ENCODE measurements at places on chromosomes 12 and 14.
A peak's percentile ranks its signal among the peaks of the same experiment; 100 is the strongest.

DNA sequence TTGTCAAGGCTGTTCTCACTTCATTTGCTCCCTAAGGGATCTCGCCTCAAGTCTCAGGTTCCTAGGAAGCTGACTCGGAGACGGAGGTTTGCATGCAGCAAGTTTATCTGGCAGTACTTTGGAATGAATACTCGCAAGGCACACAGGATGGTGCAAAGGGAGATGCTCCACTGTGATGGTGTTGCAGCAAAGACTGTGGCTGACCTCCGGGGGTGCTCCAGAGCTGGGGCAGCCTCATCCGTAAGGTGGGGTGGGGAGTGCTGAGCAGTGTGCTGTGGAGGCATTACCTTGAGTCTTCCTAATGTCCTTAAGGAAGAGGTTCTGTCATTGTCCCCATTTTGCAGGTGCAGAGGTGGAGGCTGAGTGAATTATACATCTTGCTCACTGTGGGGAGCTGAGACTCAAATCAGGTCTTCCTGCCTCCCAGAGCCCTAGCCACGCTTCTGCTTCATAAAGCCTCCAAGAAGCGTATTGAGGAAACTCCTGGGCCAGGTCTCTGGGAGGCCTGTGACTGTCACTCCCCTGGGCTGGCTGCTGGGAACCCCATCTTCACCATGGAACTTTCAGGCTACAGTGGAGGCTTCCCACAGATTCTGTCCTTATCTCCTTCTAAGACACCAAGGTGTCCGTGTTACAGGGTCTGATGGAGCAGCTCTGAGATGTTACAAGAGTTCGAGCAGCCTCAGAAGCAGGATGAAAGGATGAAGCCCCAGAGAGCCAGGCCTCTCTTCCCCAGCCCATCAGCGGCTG lies 39.5 kb downstream of the GALNT16 start:
- no peak for DNase-seq

- DNase-seq, result no peak
Measured at GRCh38 chr14:32339188-32339587, 10.1 kb downstream of the AKAP6 start.

GRCh38 chr12:8697120-8697475 lies 693 bp upstream of the RIMKLB start:
- DNase-seq, result peak; percentile 79

GRCh38 chr12:25689996-25690501 lies 137.0 kb upstream of the LMNTD1 start:
- no peak for DNase-seq

GRCh38 chr14:64954491-64955240 lies 12.1 kb upstream of the GPX2 start:
- DNase-seq, result no peak

- peak; percentile 91 for DNase-seq
Measured at GRCh38 chr12:12837025-12837812, 24.1 kb downstream of the DDX47 start.

DNA sequence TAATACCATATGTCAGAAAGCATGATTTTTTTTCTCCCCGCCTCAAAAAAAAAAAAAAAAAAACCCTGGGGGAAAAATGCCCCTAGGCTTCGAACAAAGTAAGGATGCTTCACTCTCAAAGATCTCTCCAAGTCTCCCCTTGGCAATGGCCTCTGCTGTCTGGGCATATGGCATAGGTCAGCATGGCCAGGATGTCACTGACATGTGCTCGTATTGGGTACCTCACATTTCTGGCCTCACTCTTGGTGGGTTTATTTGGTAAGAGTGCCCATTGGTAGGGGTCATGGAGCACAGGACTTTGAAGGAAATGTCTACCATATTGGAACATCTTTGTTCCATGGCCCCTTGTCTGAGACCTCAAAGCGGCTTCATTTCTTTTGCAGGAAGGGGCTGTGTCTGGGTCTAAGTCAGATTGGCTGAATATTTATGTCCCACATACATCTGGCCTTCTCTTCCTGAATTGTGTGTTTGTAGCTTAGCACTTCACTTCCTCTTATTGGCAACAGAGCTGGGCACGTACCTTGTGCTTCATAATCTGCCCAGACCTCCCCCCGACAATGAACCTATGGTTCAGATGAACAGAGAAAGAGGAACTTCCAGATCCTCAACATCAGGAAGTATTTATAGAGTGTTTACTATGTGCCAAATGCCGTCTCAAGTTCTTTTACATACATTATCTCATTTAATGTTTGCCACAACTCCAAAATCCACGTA lies 36.3 kb upstream of the OAS1 start:
- no peak for DNase-seq

GRCh38 chr14:104690861-104691455 lies 1.5 kb downstream of the INF2 start:
- DNase-seq, result no peak

GRCh38 chr14:97499790-97500481 lies 702.8 kb downstream of the VRK1 start:
- DNase-seq, result no peak

DNA sequence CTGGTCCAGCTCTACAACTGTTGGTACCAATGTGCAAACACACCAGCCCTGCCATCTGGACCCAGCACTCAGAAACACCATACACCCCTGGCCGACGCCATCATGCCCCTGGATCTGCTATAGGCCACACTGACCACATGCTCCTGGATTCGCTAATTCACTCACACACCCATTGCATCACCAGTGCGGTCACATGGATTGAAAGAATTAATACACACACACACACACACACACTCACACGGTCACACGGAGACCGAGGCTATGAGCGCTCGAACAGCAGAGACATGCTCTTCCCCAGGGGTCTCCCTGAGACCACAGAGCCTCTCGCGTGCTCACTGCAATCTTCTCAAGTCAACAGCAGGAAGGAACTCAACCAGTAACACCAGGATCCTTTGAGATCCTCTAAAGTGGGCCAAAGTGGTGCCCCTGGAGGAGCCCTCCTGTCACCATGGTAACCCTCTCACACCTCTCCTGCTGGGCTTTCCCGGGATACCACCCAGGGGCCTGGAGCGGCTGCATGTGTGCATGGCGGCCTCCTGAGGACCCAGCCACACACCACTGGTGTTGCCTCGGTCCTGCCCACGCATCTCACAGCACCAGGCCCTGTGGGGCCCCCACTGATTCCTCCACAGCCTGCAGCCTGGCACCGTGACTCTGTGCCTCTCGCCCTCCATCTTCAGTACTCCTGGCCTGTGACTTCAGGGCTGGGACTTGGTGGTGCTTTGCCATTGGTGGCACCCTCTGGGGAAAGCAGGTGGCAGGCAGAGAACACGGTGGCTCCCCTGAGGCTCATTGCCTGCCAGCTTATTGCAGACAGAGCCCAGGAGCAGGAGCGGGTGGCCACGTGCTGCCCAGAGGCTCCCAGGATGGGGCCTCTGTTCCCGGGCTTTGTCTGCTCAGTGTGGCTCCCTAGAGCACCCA lies 15.1 kb downstream of the LRTM2 start:
- DNase-seq, result no peak

GRCh38 chr14:90551070-90551704 lies 154.4 kb downstream of the CALM1 start:
- DNase-seq, result no peak

DNA sequence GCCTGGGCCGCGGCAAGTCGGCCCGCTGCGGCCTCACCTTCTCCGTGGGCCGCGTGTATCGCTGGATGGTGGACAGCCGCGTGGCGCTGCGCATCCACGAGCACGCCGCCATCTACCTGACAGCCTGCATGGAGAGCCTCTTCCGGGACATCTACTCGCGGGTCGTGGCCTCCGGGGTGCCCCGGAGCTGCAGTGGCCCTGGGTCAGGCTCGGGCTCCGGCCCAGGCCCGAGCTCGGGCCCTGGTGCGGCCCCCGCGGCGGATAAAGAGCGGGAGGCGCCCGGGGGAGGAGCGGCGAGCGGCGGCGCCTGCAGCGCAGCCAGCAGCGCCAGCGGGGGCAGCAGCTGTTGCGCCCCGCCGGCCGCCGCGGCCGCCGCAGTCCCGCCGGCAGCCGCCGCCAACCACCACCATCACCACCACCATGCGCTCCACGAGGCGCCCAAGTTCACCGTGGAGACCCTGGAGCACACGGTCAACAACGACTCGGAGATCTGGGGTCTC lies 226.2 kb upstream of the CRY1 start:
- DNase-seq, result no peak

GRCh38 chr14:64973026-64973442 lies 898 bp upstream of the RAB15 start:
- DNase-seq, result no peak

- no peak for DNase-seq
Measured at GRCh38 chr12:91490667-91491311, 308.2 kb upstream of the DCN start.

DNA sequence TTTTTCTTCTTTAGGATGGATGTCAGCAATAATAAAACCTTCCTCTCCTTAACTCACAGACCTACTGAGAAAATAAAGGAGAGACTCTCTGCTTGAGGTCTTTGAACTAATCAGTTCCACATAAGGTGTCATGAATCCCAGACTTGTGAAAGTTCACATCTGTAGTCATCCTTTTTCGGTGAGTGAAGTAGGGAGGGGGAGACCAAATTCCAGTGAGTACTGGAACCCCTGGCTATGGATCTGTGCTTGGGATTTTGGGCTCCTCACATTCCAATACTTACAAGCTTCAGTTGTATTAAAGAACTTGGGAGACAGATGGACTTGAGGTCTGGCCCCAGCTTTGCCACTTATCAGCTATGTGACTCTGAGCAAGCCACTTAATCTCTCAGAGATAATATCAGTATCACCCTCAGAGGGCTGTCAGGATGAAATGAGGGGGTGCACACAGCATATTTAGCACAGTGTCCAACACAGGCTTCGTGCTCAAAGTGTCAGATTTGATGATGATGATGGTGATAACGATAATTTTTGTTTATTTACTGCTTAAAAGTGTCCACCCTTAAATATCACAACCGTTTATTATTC lies 34.8 kb upstream of the APPL2 start:
- DNase-seq, result no peak

GRCh38 chr14:71498212-71498611 lies 434.0 kb upstream of the RGS6 start:
- no peak for DNase-seq

DNA sequence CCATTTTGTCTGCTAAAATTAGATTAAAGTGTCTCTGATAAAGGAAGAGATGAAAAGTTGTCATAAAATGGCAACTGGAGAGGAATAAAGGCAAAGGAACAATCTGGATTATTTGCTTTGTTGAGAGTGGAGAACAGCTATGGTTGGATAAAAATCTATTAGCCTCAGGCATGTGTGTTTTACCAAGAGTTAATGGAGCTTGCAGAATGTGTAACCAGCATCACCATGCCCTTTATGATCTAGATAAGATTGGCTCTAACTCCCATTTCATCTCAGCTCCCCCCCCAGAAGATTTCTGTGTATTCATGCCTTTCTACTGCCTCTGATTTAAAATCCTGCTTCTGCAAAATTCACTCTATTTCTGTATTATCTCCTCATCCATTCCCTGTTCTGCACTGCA lies 93.8 kb downstream of the GALC start:
- no peak for DNase-seq

GRCh38 chr12:52096332-52097044 lies 17.0 kb downstream of the SMIM41 start:
- no peak for DNase-seq

DNA sequence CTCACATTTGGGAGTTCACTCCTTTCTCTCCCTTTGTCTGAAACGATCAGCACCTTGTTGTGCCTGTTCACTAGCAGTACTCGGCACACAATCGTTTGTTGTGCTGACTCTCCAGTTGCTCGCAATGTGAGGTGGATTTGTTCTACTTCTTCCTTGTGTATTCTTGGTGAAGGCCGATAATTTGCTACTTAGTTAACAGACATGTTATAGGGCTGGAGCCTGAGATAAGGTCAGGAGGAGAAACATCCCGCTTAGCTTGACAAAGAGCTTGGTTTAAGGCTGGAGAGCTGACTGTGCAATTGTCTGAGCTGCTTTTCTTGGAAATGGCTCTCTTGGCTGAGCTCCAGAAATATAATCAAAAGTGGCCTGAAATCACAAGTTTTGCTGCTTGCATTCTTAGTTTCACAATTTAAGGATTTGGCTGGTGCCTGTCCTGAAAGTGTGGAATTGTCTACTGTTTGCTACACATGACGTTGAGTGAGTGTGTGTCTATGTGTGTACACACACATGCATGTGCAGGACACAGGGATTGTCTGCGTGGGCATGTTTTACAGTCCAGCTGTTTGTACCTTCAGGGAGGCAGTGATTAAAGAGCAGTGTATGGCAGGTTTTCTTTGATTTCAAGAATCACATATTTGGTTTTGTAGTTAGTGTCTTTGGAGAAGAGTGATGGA lies 77.7 kb downstream of the ARF6 start:
- DNase-seq, result no peak

- DNase-seq, result peak; percentile 61
Measured at GRCh38 chr12:69284131-69284530, 44.8 kb downstream of the CPSF6 start.

DNA sequence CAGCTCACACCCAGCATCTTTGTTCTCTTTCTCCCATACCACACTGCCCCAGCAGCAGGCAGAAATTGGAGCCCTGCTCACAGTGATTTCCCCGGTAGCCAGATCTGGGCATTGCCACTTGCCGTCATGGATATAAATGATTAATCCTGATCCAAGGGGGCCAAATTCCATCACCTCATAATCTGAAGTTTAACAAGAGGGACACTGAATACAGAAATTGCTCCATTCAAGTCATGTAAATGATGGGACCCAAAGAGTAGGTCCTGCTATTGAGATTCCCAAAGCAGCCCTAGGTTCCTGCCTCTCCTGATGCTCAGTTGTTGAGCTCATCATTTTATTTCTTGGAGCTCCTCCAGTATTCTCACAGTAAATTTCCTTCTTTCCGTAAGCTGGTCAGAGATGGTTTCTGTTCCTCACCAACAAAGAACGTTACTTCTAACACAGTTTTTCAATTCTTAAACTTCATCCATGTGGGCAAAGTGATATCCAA lies 11.7 kb downstream of the ITPR2 start:
- no peak for DNase-seq

DNA sequence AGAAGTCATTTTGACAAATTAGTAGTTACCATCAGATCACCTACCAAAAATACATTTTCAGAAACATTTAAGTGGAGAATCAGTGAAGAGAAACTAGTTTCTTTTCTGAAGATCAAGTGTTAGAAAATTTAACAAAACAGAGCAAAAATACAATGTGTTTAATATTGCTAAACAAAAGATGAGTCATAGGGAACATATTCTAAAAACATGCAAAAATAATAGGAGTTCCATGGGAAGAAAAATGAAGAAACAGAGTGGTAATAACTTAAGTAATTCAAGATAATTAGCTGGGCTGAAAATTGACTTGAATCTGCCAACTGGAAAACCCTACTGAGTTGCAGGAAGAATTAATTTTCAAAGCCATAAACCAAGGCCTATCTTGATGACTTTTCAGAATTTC lies 111.5 kb upstream of the KITLG start:
- no peak for DNase-seq
